Astrocyte of the cerebellum (primary cell): ENCODE measurements at places on chromosomes 12 and 14.

DNA sequence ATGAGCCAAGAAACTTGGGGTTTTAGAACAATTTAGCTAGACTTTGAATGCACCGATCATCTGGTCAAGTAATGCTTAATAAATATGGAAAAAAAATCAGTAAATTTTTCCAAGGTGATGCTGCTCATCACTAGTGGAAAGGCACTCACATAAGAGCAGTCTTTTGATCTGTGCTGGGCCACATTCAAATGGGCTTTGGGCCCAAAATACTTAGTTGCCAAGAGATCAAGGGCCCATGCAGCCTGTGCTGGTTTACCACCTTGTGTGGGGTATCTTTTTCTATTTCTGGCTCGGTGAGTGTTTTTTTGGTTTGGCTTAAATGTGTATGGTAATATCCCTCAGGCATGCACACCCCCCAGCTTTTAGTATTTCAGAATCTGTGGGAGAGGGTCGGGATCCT, 943.2 kb downstream of the TMTC2 start:
- DNase-seq, result no peak

DNA sequence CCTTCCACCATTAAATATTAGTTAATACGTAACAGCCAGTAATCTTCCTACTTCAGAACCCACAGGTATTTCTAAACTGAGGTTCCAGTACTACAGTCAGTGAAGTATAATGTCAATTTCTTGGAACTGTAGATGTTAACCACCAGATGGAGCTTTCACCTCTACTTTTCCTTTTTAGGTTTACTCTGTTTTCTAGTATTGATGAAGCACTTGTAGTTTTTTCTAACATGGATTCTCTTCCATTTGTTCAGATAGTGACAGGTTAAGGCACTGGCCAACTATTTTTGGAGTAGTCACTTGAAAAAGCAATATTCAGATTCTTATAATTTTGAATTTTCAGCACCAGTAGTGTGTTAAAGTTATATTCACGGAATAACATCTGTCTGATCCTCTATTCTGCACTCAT, 4.6 kb upstream of the SEC23A start:
- DNase-seq, result no peak

GRCh38 chr12:87332987-87333726, 696.0 kb downstream of the C12orf50 start:
- no peak for DNase-seq

DNA sequence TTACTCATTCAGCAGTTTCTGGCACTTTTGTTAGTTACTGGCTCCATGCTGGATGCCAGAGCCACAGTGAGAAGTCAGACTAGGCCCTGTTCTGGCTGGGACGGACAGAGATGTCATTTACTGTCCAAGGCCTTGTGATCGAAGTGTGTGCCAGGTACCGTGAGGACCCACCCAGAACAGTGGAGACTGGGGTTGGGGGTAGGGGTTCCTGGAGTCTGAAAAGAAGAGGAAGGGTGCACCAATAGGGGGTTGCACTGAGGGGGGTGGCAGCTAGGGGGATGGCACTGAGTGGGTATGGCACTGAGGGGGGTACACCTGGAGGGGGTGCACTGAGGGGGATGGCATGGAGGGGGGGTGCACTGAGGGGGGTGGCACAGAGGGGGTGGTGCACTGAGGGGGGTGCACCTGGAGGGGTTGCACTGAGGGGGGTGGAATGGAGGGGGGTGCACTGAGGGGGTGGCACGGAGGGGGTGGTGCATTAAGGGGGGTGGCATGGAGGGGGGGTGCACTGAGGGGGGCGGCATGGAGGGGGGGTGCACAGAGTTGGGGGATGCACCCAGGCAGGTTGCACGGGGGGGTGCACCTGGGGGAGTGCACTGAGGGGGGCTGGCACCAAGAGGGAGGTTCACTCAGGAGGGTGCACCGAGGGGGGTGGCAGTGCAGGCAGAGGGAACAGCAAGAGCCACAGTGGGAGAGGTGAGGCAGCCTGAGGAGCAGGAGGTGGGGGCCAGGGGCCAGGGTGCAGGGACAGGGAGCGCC, 10.6 kb upstream of the CYP46A1 start:
- no peak for DNase-seq

DNA sequence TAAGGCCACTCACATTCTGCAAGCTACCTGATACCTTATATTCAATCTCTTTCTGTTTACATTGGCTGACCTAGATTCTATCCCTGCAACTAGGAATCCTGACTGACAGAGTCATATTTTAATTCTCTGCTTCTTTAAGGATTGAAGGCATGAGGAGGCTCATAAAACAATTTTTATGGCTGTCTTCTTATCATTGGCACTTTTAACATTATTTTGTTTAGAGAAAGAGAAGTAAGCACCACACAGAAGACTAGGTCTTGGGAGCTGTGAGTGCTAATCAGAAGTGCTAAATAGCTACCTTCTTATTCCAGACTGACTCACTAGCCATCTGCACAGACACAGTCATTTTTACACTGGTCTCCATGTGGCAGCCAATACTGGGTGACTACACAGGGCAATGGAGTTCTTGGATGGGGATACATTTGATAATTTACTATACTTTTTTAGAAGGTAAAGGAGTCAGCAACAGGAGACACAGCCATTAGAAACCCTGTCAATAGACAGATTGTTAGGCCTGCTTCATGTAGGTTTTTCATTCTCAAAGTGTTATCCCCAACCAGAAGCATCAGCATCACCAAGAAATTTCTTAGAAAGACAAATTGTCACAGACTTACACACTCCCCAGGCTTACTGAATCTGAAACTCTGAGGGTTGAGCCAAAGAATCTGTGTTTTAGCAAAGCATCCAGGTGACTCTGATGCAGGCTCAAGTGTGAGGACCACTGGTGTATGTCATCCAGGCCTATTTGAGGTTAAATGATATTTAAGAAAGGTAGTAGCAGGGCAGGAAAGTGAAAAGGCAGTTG, 214.1 kb downstream of the DUSP6 start:
- no peak for DNase-seq

- DNase-seq, result no peak
These were observed 939 bp upstream of the SEL1L start for GRCh38 chr14:81534510-81535074.

GRCh38 chr12:104769144-104769561, 188.9 kb downstream of the SLC41A2 start:
- DNase-seq, result no peak

DNA sequence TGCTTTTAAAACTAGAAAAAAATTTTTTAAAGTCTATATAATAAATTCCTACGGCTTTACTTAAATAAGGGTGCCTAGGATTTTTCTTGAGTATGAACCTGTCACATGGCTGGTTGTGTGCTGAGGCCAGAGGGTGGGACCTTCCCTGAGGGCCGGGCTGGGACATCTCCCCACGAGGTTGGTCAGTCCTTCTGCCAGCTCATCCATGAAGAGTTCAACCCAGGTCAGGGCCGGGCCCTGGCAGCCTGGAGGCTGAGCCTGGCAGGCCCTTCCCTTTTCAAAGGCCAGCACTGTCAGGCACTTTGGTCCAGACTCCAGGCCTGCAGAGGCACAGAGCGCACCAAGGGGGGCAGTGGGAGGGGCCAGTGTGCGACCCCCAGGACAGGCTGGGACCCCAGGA, 31.7 kb downstream of the TNFAIP2 start:
- no peak for DNase-seq

DNA sequence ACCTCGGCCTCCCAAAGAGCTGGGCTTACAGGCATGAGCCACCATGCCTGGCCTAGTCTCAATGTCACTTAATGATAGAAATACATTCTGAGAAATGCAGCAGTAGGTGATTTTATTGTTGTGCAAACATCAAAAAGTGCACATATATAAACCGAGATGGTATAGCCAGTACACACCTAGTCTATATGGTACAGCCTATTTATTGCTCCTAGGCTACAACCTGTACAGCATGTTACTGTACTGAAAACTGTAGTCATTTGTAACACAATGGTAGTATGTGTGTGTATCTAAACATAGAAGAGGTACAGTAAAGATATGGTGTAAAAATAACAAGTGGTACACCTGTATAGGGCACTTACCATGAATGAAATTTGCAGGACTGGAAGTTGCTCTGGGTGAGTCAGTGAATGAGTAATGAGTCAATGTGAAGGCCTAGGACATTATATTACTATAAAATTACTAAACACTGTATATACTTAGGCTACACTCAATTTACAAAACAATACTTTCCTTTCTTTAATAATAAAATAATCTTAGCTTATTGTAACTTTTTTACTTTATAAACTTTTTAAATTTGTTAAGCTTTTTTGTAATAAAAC, 166.7 kb upstream of the SYT1 start:
- no peak for DNase-seq

- no peak for DNase-seq
These were observed 30.1 kb upstream of the RESF1 start for GRCh38 chr12:31929027-31929526.

DNA sequence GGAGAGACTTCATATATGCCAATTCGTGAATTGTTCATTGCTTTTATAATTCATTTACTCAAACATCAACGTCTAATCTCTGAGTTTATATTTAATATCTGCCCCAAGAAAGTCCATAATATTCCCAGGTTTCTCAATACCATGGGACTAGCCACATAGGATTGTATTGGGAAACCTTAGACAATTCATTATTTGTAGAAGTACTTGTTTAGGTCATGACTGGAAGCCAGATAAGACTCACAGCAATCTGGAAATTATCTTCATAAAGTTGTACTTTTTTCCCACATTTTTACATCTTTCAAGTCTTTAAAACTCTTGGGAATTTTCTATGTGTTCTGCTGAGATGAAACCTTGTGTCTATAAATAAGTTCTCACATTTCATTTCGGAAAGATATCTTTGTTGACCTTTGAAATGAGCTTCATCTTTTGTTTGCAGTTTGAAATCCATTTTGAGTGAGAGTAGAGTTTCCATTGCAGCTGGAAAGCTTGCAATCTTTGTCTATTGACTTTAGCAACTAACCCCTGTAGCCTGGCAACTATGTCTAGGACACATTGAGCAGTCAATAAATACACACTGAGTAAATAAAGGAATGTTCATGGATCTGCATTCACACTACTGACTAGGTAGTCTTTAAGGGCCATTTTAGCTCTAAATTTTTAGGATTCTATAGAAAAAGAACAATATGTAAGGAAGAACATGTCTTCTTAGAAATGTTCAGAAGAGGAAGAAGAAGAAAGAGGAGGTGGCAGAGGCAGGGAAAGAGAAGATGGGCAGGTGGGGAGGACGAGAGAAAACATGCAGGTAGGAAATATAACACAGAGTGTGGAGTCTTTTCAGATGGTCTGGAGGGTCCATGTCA, 154.4 kb downstream of the LRIG3 start:
- no peak for DNase-seq

DNA sequence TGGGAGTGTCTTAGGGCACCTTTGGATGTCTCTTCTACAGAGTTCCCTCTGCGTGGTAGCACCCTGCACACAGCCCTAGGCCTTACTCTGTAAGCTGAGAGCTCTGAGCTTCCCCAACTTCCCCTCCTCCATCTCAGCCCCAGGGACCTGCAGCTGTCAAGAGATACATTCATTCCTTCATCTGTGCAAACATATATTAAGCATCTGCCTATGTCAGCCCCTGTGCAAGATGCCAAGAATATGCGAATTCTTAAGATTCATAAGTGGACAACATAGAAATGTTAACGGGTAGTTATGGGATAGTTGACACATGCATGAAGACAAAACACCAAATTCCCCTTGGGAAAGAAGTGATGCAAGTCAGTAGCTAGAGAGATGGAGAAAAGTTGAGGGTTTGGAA, 190.8 kb downstream of the SLC41A2 start:
- no peak for DNase-seq

GRCh38 chr12:7319930-7320329, 16.1 kb downstream of the ACSM4 start:
- DNase-seq, result no peak

- DNase-seq, result no peak
These were observed 5.6 kb upstream of the SYNJ2BP start for GRCh38 chr14:70422538-70422937.

GRCh38 chr12:108312693-108313189, 26.4 kb downstream of the CMKLR1 start:
- DNase-seq, result no peak

DNA sequence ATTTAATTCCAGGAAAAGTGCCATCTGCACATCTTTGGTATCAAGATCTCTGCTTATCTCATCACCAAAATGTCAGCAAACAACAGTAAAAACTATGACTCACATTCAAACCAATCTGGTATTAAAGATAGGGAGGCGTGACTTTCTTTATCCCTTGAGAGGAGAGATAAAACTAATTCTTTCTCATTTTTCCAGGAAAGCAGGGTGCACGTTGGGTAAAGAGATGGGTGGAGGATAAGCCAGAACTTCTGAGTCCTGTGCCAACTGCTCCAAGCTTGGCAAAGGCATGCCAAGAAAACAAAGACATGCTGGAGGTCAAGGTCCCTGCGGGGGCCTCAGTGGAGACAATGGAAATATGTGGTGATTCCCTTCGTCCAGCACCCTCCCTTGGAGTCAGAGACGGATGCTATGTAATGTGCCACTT, 225.8 kb upstream of the PLXNC1 start:
- no peak for DNase-seq

- no peak for DNase-seq
These were observed 29.2 kb downstream of the HSP90AA1 start for GRCh38 chr14:102057480-102058114.

DNA sequence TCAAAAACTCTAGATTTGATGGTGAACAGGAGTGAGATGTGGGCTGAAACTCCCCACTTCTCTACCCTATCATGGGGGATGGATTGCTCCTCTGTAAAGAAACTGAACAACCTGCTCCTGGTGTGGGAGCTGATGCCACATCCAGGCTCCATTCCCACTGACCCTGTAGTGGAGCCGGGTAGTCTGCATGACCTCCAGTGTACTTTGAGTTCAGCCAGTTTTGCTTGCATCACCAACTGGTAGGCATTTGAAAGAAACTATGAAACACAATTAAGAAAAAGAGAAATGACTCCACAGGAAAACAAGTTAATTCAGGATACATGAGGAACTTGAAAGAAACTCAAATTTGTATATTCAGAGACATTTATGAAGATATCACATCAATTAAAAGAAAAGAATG, 27.3 kb upstream of the EMP1 start:
- DNase-seq, result no peak
